ENCODE measurements at places on chromosomes 13 and 19.

DNA sequence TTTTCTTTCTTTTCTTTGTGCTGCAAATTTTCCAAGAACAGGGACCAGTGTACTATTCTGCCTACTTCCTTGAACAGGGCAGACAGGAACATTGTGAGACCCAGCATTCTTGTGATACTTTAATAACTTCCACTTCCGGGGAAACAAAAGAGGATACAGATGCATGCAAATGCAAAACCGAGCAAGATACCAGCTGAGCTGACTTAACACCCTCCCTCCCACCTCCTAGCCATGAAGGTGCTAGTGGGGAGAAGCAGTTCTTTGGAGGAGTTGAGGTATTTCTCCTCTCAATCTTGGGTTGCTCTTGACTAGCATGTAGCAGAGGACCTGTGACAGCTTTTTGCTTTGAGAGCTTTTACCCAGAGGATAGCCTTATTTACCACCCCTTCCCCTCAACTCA is 111.2 kb downstream of the KLF5 start:
- DNase-seq: no peak

DNA sequence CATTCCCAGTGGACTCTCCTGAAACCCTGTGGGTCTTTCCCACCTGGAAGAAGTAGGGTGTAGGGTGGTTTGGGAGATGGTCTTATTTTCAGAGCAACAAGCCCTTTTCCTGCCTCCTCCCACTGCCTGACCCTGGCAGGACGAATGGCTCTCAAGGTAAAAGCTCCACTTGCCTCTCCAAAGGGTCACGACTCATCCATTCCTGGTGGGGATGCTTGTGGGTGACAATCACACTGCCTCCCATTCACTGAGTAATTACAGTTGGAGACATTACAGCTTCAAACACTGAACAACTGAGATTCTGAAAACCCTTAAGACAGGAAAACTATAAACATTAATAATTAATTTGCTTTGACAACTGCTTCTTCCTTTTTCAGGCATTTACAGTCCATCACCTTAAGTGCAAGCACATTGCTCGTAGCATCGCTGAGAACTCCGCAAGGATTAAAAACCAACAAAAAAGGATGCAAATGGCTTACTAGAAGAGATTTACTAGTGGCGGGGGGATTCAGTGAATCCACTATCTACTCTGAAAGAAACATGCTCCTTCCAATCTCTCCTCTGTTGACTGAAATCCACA is 199.6 kb upstream of the IRS2 start:
- DNase-seq: peak; percentile 21

GRCh38 chr19:10364644-10365043 is 15.7 kb downstream of the TYK2 start:
- DNase-seq: no peak

- no peak for DNase-seq
Measured at GRCh38 chr19:46730595-46730994, 13.7 kb upstream of the PRKD2 start.

GRCh38 chr19:30587869-30588268 is 215.7 kb downstream of the ZNF536 start:
- no peak for DNase-seq

- DNase-seq: no peak
Measured at GRCh38 chr13:98939660-98940191, 38.1 kb downstream of the DOCK9 start.

- DNase-seq: peak; percentile 70
Measured at GRCh38 chr13:99796175-99796819, 175.3 kb downstream of the ZIC5 start.

DNA sequence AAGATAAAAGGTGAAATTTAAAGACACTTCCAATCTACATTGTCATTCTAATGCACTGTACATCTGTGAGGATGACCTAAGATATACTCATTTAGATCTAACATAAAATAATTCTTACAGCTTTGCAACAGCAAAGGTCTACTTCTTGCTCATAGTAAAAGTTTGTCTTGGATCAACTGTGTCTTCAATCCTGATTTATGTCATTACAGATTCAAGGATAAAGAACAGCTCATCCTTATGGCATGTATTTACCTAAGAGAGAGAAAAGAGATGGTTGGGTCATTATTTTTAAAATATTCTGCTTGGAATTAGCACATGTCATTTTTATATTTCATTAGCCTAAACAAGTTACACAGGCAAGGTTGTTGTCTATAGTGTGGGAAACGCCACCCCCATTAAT is 2193.1 kb downstream of the PCDH9 start:
- no peak for DNase-seq

DNA sequence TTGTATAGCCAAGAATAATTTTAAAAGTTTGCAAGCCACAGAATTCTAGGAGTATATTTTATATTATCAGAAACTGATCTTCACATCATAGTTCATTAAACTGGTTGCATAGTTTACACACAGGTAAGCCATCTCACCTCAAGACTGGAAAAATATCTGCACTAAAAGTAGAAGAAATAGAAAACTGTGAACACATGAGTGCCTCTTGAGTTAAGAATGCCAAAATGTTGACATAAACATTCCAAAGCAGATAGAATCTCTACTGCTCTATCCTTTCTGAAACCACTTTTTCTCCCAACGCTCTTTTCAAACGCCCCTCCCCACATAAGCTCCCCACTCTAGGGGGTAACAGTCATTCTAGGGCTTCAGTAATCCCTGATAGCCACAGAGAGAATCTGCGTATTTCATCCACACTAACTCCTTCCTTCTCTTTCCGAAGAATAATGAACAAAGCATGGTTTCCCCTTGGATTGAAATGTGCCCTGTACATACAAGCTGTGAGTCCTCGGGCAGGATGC is 201.5 kb downstream of the IRS2 start:
- DNase-seq: peak; percentile 22

DNA sequence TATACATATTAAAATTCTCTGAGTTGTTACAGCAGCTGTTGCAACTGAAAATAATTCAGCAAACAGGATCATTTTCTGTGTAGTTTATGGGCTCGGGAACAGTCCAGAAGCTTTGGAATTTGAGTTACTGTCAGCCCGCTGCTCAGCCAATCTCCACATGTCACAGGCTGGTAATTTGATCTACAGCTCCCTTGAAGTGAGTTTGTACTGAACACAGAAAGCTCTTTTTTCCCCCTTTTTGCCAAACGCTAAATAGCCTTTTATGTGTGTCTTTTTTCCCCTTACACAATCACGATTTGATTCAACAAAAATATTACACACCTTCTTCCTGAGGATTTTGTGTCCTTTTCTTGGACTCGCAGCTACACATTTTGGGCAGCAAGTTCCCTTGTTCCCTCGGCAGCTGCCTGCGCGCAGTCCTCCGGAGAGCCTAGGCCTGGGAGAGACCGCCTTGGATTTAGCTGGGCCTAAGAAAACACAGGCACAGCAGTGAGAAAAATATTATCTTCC is 371.4 kb downstream of the KCNRG start:
- DNase-seq: peak; percentile 73

DNA sequence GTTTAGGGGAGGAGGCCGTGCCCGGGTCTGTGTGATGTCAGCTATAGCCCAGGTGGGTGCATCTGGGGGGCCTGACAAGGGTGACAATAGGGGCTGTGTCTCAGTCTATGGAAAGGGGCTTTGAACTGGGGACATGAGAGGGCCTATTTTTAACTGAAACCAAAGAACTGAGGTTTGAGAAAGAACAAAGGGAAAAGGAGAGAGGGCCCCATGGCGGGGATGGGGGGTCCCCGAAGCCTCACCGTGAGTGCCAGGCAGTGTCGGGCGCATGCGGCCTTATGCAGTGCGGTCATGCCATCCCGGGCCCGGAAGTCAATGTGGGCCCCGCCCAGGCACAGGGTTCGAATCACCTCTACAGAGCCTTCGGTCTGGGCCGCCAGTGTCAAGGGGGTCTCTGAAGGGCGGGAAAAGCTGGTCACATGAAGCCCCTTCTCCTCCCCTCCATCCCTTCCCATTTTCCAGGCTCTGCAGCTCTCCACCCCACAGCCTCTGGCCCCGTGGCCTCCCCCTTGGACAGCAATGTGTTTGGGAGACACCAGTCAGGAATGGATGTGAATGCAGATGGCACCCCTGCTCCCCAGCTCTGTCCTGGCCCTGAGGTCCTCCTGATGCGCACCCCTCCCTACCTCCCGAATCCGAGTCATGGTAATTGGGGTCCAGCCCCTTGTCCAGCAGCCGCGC is 5.9 kb downstream of the SHANK1 start:
- no peak for DNase-seq
